RWPE1 (cell line): ENCODE measurements at places on chromosomes 13 and 19.

- no peak for DNase-seq
Observed at GRCh38 chr19:5417495-5418436, 37.5 kb upstream of the ZNRF4 start.

- DNase-seq = no peak
Observed at GRCh38 chr13:110648848-110649421, 33.6 kb downstream of the NAXD start.

DNA sequence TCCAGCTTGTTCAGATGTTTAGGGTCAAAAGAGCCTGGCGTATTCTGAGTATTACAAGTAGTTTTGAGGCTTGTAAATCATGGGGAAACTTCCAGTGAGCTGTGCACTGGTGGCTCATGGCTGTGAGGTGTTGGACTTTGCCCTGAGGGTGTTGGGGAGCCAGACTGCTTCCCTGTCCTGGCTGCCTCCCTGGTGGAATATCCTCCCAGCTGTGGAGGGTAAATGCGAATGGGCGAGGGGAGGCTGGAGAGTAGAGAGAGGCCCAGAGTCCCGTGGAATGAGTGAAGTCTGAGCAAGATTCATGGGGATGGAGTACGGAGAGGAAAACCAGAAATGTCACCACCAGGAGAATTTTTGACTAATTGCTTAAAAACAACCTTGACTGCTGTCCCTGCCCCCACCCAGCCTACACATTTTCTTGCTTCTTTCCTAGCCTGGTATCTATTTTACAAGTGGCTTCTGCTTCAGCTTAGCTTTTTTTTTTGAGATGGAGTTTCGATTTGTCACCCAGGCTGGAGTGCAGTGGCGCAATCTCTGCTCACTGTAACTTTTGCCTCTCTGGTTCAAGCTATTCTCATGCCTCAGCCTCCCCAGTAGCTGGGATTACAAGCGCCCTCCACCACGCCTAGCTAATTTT is 3.7 kb downstream of the SNRPA start:
- no peak for DNase-seq

GRCh38 chr13:100630555-100630954 is 42.0 kb upstream of the GGACT start:
- no peak for DNase-seq

DNA sequence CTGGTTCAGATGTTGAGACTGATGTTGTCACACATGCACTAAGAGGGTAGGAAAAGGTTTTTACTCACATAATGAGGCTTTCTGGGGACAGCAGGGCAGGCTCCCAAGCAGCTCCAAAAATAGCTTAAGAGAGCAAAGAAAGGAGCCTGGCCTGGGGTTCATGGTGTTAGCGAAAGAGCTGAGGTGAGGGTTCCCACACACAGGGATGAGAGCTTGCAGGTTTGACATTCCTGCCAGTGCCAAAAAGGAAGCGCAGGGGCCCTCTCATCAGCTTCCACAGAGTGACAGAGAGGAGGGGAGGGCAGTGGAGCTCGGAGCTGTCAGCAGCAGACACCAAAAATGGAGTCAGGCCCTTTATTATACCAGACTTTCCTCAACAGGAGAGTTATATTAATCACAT is 65.5 kb upstream of the FAM216B start:
- DNase-seq = no peak

GRCh38 chr13:112978561-112979405 is 9.8 kb downstream of the MCF2L start:
- no peak for DNase-seq

- DNase-seq = no peak
Observed at GRCh38 chr19:30283556-30283955, 88.6 kb upstream of the ZNF536 start.

DNA sequence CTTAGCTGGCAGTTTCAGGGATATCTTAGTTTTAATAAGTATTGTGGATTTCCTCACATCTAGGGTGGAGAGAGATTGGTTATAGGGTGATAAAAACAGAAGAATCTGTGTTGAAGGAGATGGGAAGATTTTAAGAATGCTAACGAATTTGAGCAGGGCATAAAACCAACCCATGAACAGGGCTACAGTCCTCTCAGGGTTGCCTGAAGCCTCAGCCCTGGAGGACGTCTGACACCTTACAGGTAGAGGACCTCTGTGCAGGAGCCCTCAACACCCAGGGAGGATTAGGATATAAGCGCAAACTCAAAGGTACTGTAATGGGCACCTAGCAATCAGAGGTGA is 461 bp upstream of the WASF3 start:
- DNase-seq = no peak

DNA sequence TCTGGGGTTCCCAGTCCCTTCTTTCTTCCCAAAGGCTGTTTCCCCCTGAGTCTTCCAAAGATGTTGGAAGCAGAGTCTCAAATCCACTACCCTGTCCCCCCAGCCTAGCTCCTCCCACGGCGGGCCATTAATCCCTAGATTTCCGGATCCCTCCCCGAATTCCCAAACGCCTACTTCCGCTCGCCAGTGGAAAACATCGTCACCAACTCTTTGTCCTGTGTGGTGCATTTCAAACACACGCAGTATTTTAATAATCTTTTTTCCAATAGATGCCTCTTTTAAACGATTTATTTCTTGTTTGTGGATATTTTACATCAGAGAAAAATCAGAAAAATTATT is 610 bp downstream of the ZNF791 start:
- DNase-seq = peak; percentile 78

GRCh38 chr13:84237143-84237542 is 354.9 kb upstream of the SLITRK1 start:
- DNase-seq = no peak

DNA sequence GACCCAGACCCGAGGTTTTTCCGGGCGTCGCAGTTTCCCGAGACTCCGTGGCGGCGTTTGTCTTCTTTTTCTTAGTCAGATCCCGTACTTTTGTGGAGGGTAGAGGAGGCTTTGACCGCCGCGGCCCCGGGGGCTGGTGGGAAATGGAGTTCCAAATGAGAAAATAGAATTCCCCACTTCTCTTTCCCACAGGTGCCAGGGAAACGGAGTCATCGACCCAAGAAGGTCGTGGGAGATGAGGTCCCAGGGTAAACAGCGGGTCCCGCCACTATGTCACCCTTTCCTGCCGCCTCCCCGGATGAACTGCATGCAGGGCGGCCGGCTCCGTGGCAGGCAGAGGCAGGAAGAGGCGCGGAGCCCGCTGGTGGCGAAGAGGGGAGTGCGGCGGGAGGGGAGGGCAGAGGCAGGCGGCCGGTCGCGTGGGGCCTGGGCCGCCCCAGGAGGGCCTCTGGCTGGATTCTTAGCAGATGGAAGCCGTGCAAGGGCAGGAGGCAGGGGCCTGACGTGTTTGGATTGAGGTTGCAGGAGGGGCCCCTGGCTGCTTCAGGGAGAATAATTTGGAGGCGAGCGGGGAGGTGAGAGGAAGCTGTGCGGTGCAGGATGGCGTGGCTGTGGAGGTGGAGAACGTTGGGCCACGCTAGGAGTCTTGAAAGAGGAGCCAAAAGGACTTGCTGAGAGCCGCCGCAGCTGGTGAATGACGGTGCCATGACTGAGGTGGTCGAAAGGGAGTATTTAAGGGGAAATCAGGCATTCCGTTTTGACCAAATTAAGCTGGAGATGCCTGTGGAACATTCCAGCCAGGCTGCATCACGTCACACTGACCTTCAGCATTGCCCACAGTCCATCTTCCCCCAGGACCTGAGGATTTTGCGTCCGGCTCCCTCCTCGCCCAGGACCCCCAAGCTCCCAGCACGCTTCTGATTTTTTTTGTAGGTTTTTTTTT is 11.7 kb downstream of the CYTH2 start:
- DNase-seq = no peak
